ENCODE measurements at places on chromosomes 16 and 17.

DNA sequence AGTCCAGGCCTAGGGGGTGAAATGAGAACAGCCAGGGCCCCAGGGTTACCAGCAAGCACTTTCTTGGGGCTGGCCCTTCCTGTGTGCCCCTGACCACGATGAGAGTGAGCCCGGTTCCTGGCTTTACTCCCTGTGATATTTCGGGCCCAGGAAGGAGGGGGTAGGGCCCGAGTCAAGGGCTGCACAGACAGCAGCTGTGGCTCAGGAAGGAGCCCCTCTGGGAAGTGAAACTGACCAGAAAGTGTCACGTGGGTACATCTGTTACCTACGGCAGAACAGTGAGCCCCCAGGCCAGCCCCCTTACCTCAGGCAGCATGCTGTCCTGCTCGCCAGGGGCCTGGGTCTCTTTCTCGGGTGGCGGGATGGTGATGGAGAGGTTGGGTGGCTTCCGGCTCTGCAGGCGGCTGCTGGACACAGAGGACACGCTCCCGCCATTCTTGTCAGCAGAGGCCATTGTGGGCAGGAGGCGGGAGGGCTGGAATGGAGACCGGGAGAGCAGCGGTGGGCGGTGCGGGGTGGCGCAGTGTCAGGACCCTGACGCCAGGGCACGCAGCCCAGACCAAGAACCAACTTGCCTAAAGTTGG lies 13.8 kb downstream of the AANAT start:
- peak; percentile 62 for DNase-seq

- no peak for DNase-seq
Observed at GRCh38 chr17:67841992-67842391, 16.7 kb downstream of the BPTF start.

DNA sequence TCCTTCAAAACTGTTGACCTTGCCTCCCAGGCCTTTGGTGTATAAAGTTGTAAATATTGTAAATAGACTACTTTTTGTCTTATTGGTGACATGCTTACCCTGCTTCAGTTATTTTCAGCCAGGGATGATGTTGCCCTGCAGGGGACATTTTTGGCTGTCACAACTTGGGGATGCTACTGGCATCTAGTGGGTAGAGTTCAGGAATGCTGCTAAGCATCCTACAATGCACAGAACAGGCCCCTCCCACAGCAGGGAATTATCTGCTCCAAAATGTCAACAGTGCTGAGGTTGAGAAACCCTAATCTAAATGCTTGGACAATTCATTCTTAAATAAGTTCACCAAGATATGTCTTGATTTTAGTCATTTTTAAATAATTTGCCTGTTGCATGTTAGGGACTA lies 459.8 kb downstream of the PMP22 start:
- no peak for DNase-seq

DNA sequence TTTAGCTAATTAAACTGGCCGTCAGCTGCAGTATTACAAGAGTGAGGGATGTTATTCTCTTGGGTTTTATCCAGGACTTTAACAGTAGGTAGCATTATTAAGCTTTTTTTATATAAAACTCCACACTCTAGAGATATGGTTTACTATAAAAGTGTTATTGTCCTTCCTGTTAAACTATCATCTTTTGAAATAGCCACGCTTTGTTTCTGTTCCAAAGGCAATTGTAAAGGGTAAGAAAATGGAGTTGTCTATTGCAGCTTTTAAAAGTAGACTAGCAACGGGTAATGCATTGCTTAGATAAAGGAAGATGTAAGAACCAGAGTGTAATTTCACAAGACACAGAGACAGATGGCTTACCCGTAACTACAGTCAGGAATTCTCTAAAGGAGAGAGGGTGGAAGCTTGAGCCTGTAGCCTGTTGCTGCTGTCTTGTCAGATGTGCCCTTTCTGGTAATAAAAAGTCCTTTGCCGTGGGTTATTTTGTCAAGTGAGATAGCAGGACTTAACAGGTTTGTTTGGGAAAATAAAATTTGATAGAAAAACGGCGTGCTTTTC lies 56.4 kb downstream of the WWOX start:
- no peak for DNase-seq

- no peak for DNase-seq
Observed at GRCh38 chr16:81810894-81811538, 31.9 kb downstream of the PLCG2 start.

- DNase-seq: no peak
Observed at GRCh38 chr17:38768417-38768816, 15.9 kb downstream of the PSMB3 start.

GRCh38 chr17:58007781-58008706 lies 998 bp upstream of the SRSF1 start:
- no peak for DNase-seq

DNA sequence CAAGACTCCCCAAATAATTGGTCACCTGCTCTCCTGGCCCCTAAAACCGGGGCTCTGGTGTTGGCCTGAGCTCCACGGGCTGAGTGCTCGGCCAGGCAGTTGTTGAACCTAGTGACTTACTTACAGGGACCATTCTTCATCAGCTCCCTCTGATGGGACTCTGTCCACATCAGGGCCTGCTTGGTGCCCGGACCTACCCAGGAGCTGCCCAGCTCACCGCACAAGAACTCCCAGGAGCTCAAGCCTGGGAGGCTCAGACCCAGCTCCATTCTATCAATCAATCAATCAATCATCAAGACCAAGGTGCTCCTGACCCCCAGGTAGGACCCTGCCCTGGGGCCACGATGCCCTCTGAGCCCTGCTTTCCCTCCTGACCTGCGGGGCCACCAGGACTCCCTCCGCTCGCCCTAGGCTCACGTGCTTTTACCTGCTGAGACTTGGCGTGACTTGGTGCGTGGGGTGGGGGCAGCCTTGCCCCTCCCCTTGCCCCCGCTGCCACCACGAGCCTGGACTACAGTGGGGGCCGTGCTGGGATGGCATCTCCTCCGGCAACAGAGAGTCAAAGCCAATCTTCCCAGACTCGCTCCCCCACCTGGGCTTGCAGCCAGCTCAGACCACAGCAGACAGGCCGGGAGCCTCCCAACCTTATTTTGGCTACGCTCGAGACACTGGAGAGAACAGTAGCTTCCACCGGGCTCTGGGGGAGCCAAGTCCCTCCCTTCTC lies 15.7 kb downstream of the IL34 start:
- no peak for DNase-seq

GRCh38 chr16:8120001-8120400 lies 470.3 kb downstream of the TMEM114 start:
- no peak for DNase-seq

DNA sequence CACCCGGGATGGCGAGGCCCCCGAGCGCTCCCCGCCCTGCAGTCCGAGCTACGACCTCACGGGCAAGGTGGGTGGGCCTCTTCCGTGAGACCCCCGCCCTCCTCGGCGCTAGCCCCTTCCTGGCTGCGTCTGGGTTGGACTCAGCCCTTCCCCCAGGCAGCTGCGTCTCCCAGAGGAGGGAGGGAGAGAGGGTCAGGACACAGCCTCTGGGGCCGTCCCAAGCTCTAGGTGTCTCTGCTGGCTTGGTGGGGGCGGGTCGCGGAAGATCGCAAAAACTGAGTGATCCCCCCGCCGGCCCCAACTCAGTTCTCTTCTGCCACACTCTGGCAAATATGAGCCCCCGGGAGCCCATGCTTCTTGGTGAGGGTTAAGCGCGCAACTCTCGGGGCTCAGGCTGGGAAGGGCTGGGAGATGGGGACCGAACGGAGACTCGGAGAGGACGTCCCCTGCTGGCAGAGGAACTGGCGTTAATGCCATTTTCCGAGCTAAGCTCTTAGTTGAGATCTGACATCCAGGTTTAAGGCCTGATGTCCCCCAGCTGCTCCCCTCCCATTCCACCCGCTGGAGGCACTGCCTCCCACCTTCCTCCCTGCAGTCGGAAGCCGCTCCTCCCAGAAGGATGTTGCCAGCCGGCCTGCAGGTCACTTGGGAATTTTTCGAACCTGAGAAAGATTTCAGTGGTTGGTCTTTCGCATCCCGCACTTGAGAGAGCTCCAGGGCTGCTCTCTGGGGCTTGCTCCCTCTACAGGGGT lies 419 bp downstream of the RAB37 start:
- peak; percentile 63 for DNase-seq

DNA sequence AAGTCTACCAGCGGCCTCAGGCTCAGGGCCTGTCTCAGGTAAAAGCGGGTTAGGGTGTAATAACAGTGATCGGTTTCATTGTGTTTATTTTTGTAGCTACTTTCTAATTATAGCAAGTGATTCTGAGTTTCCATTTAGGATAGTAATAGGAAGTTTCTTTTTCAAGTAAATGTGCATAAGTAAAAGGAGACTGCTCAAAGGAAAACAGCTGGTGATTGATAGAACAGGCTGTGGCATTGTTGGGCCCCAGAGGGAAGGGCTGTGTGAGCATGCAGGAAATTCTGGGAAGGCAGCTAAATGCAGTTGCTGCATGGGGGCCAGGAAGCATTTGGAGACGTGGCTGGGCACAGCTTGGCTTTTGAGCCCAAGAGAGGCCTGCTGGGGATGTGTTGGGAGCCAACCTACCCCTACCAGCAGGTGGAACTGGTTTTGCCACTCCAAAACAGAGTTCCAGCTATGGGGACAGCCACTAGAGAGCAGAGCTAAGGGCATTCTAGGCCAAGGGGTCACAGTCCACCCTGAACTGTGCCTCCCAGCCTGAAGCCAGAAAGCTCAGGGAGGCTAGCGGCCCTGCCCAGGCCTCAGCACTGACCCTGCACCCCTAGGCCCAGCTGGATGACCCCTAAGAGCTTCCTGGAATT lies 12.6 kb downstream of the SNX20 start:
- no peak for DNase-seq

DNA sequence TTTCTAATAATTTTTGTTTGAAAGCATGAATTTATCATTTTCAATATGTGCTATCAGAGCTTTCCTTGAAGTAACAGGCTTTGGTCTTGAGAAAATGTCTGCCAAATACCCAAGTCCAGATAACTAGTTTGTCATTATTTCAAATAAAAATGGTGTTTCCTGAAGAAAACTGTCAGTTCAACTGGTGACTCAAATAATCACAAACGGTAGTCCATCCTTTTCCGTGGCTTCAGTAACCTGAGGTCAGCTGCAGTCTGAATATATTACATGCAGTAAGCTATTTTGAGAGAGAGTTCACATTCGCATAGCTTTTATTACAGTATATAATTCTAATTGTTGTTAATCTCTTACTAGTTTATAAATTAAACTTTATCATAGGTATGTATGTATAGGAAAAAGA lies 9.3 kb downstream of the SAP30BP start:
- no peak for DNase-seq

GRCh38 chr17:72634621-72635020 lies 457.9 kb downstream of the SLC39A11 start:
- no peak for DNase-seq

DNA sequence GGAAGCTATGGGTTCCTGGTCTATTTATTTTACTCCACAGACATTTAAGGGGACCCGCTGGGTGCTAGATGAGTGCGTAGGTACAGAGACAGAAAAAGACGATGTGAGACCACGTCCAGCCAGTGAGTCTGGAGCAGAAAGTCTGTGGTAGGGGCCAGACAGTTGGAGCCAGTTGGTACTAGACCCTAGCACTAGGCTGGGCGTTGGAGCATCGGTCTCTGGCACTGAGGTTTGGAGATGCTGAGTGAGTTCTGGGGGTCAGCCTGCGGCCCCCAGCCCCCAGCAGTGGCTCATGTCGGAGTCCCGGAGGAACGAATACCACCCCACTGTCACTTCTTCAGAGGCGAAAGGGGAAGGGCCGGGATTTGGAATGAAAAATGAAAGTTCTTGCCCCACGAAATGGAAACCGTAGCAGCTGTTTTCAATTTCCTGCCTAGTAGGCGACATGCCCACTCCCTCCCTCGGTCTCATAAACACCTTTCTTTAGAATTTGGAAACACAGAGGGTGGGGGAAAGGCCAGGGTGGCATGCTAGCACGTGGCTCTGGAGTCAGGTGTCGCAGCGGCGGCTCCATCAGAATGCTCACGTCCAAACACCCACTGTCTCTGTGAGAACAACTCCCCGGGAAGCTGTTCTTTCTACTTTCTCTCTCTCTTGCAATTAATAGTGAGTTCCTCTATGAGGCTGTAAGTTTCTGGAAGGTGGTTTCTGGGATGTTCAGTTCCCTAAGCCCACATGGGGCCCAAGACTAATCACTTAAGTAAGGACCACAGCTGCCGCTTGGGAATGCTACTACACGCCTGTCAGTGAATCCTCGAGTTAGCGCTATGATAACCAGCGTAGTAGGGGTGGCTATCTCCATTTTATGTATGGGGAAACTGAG lies 96.8 kb downstream of the IRF8 start:
- DNase-seq: peak; percentile 32

GRCh38 chr17:75827308-75828075 lies 16.7 kb downstream of the UNC13D start:
- DNase-seq: peak; percentile 67

GRCh38 chr16:27355610-27356009 lies 41.8 kb downstream of the IL4R start:
- DNase-seq: no peak

DNA sequence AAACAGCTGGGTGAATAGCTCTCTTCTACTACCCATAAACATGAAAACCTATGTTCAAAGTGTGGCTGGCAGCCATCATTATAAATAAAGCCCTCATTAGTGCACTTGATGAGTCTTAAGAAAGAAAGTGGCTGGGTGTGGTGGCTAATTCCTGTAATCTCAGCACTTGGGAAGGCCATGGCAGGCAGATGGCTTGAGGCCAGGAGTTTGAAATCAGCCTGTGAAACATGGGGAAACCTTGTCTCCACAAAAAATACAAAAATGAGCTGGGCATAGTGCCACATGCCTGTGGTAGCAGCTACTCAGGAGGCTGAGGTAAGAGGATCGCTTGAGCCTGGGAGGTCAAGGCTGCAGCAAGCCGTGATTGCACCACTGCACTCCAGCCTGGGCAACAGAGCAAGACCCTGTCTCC lies 28.3 kb upstream of the APPBP2 start:
- DNase-seq: no peak

DNA sequence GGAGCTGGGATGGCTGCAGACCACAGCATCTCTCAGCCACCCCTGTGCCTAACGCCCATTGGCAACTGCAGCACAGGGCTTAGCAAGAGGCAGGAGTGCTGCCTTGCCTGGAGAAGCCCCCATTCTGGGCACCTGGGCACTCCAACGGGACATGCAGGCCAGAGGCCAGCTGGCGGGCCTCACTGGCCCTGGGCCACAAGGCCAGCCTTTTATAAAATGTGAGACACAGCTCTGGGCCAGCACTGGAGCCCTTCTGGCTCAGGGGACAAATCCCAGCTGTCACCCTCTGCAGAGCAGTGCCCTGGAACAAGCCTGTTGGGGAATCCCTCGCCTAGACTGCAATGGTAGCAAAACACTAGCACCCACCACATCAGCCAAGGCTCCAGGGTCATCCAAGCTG lies 171.8 kb downstream of the WSCD1 start:
- DNase-seq: no peak

- DNase-seq: no peak
Observed at GRCh38 chr16:1525871-1526607, 7.4 kb upstream of the TMEM204 start.

- DNase-seq: no peak
Observed at GRCh38 chr16:825341-826061, 25.0 kb upstream of the GNG13 start.

- DNase-seq: no peak
Observed at GRCh38 chr17:76678330-76678729, 32.4 kb downstream of the MXRA7 start.

Data from memory B cell (primary cell).